T follicular helper cell (primary cell): ENCODE measurements at places on chromosomes 3 and 15.
A peak's percentile ranks its signal among the peaks of the same experiment; 100 is the strongest.

GRCh38 chr15:66783314-66783713, 81.3 kb downstream of the SMAD6 start:
- no peak for DNase-seq

DNA sequence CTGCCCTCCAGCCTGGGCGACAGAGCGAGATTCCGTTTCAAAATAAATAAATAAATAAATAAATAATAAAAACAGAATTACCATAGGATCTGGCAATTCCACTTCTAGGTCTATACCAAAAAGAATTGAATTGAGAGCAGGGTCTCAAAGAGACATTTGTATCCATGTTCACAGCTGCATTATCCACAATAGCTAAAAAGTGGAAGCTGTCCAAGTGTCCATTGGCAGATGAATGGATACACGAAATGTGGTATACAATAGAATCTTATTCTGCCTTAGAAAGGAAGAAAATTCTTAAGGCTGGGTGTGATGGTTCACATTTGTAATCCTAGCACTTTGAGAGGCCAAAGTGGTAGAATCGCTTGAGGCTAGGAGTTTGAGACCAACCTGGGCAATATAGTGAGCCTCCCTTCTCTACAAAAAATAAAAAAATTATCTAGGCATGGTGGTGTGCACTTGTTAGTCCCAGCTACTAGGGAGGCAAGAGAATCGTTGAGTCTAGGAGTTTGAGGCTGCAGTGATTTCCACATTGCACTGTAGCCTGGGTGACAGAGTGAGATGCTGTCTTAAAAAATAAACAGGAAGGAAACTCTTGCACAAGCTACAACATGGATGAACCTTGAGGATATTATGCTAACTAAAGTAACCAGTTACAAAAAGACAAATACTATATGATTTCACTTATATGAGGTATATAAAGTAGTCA, 24.2 kb downstream of the PFKFB4 start:
- no peak for DNase-seq

DNA sequence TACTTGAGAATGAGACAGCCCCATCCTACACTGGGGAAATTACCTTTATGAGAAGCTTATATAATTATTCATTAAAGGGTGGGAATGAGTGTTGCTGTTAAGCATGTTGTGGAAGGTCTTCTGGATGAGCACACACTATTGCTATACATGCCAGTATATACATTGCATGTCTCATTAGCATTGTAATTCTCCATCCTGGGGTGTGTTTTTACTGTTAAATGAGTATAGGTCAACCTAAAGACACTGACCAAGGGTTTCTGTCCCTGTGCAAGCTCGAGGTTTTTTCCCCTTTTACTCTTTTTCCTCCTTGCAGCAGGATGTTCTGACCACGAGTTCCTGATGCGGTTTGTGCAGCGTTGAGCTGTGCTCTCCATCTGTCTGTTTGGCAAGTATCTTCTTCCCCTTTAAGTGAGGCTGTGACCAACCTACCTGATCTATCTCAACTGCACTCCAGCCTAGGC, 7.2 kb upstream of the IVD start:
- DNase-seq = no peak

DNA sequence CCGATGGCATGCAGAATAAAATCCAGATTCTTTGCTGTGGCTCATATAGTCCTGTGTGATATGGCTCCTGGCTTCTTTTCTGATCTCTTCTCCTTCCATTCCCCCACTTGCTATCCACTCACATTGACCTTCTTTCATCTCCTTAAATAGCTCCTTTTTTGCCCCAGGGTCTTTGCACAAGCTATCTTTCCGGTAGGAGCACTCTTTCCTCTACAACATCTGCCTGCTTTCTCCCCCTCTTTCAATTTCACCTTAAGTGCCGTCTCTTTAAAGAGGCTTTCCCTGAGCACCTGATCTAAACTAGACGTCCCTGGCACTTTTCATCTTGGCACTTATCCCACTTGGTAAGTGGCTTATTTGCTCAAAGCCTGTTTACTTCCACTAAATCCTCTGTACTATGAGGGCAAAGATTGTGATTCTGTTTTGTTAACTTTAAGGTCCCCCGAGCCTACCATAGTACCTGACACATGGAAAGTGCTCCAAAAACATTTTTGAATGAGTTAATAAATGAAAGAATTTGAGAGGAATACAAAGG, 323.3 kb upstream of the TLE3 start:
- no peak for DNase-seq

GRCh38 chr15:67047149-67047661, 18.2 kb upstream of the SMAD3 start:
- DNase-seq = no peak

DNA sequence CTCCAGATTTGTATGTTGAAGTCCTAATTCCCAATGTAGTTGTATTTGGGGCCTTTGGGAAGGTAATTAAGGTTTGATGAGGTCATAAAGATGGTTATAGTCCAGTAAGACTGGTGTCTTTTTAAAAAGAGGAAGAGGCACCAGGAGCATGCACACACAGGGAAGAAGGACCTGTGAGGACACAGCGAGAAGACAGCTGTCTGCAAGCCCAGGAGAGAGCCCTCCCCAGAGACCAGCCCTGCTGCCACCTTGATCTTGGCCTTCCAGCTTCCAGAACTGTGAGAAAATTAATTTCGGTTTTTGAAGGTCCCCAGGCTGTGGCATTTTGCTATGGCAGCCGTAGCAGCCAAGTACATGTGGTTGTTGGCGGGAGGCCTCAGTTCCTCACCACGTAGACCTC, 32.8 kb upstream of the TSEN2 start:
- DNase-seq = no peak

DNA sequence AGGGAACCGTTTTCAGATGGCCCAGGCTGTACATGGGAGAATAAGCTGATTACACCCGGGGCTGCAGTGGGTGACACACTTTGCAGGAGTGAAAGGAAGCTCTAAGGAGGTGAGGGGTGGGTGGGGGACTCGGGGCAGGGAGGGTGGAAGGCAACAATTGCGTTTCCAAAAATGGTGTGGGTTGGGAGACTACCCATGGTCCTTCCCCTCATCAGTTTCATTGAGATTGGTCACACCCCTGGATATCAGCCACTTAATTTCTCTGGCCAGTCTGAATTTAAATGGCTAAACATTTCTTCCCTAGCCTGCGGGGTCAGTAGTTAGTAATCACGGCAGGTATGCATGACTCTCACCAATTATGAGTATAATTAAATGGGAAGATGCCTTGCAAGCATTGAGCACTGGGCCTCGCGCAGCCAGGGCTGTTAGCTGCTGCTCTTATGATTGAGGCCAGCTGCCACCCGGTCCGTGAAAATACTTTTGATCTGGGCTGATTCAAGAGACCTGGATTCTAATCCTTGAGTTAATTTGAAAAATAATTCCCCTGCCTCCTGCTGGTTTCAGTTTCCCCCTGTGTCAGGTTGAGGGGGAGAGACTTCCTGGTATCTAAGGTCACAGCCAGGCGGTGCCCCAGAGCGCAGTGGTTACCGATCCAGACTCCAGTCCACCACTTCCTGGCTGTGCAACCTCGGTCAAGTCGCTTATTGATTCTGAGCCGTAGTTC, 23.3 kb downstream of the SLC6A6 start:
- DNase-seq = no peak

GRCh38 chr3:177312491-177312890, 115.2 kb upstream of the TBL1XR1 start:
- DNase-seq = no peak

GRCh38 chr3:100782906-100783305, 73.6 kb downstream of the TFG start:
- DNase-seq = no peak

DNA sequence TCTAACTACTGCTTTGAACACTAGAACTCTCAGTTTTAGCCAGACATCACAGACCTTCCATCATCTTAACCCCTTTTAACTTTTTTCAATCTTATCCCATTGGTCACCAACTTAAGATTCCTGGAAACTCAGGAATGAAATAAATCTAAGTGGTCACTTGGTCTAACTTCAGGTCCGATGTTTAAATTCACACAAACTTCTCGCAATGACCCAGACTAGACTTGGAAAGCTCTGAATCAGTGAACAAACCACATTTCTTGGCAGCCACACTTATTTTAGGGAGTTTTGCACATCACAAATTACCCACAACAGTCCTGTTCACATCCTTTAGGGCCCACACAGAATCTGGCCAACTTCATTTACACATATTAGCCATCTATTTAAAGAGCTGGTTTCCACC, 118.9 kb downstream of the MAGI1 start:
- DNase-seq = no peak

- DNase-seq = no peak
Measured at GRCh38 chr3:24160424-24161095, 215.5 kb downstream of the NR1D2 start.

DNA sequence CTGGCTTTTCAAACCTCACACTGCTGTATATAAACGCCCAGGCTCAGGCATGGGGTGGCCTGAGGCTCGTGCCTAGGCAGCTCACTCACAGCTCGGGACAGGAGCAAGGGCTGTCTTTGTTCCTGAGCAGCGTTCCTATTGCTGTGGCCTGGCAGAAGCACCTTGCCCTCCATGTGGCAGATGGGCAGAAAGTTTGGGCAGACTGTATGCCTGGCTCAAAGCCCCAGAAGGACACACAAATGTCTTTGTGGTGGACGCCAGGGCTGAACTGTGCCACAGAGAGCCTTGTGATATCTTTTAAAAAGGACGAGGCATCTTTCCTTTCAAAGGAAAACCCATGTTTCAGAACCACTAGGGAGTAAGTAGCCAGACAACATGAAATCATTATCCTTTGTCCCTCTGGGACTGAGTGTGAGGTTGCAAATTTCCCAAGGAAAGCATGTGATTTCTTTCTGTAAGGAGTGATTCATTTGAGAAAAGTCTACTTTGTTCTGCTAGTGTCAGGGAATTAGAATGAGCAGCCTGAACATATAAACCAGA, 29.3 kb upstream of the UBE2E1 start:
- no peak for DNase-seq

- no peak for DNase-seq
Measured at GRCh38 chr3:184029443-184029842, 2.1 kb upstream of the HTR3D start.

- no peak for DNase-seq
Measured at GRCh38 chr15:39591896-39592315, 11.0 kb downstream of the THBS1 start.

GRCh38 chr3:186109897-186110803, 1.3 kb upstream of the ETV5 start:
- DNase-seq = no peak

GRCh38 chr3:53891497-53892285, at the start of gene SELENOK:
Gene SELENOK, minus strand, starts transcription at chr3:53891859.
- peak; percentile 96 for DNase-seq

- no peak for DNase-seq
Measured at GRCh38 chr3:53150247-53151085, 10.5 kb upstream of the PRKCD start.

DNA sequence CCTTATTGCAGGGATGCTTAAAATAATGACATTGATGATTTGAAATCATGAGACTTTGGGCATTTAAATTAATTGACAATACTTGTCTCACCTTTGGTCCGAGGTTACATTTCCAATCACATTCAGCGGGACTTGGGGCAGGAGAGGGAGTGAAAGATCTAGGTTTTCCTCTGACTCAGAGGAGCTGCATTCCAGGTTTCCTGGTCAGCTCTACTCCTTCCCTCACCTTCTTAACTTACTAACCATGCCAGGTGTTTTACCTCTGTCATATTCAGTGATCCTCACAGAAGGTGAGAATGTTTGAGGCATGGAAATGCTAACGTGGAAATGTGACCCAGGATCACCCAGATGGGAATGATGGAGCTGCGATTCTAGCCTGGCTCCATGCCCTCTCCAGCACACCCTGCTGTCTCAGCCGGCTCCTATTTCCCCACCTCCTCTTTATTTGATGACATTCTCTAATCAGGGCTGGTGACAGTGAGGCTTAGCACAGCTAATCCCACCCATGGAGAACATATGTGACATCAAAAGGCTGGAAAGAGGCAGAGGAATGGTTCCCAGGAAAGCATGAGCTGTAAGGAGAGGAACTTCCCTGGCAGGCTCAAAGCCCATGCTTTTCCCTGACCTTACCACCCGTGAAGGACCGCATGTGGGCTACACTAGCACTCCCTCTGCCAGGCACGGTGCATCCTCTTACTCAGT, 38.7 kb downstream of the THSD4 start:
- DNase-seq = no peak

- no peak for DNase-seq
Measured at GRCh38 chr3:139518926-139519842, 20.4 kb downstream of the RBP1 start.

DNA sequence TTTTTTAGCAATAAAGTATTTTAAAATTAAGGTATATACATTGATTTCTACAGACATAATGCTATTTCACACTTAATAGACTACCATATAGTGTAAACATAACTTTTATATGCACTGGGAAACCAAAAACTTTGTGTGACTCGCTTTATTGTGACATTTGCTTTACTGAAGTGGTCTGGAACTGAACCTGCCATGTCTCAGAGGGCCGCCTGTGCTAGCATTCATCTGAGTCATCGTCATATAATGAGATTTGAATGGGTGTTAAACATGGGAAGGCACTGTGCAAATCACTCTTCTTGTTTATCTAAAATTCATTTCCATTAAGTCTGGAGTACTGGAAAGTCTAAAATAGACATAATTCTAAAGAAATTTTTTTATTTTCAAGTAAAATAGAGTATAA, 12.9 kb downstream of the EIF2AK4 start:
- DNase-seq = no peak

DNA sequence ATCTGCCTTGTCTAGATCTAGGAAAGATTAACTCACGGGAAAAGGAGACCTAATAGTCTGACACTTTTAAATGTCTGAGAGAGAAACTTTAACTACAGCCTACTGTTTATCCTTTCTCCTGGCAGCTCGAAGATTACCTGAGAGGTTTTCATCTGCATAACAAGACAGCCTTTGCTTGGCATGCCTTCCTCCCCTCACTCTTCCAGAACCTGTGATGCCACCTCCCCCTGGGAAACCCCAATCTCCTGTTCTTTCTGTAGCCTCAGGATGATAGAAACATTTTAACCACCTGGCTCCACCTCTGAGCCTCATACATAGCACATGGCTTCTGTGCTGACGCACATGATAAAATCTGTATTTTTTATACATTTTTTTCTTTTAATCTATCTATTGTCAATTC, 420.8 kb downstream of the CNTN6 start:
- DNase-seq = no peak

GRCh38 chr15:31228980-31229826, 97.4 kb upstream of the KLF13 start:
- no peak for DNase-seq

- no peak for DNase-seq
Measured at GRCh38 chr15:55281517-55282228, 7.9 kb downstream of the RAB27A start.

DNA sequence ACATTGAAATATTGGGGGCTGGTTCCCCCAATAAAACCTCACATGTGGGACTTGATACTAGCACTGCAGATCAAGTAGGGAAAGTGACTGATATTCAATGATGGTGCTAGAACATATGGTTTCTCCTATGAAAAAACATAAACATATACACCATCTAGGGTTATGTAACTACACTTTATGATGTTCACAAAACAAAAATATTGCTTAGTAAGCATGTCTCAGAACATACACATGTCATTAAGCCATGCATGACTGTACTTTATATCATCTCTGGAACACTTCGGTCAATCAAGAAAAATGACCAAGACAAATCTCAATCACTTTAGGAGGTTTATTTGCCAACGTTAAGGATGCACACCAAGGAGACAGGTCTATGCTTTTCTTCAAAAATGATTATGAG, 57.4 kb downstream of the ZNF717 start:
- no peak for DNase-seq

GRCh38 chr15:66692808-66693596, 9.0 kb upstream of the SMAD6 start:
- no peak for DNase-seq

- DNase-seq = no peak
Measured at GRCh38 chr3:184467171-184467570, 87.3 kb downstream of the CHRD start.

- DNase-seq = peak; percentile 11
Measured at GRCh38 chr3:123723522-123724168, 138.8 kb upstream of the HACD2 start.
